Activated CD8-positive, alpha-beta memory T cell treated with anti-CD3 and anti-CD28 coated beads, Interleukin-2, amount 10 ng/mL, durations not matched to agents 7 days and 5 days (primary cell): ENCODE measurements at places on chromosomes 3 and 15.

DNA sequence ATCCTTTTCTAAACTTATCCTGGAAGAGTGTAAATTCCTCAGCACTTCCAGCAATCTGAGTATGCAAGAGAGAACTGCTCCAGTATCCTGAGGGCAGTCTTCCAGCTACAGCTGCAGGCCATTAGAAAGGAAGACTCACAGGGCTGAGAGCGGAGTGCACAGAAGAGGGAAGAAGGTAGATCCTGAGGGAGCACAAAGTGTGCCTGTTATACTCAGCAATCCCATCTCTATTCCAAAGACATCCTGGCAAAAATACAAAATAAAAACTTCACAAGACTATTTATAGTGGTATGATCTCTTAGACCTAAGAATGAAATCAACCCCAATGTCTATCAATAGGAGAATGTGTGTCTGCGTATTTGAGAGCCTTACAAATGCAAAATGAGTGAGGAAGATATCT is 292.0 kb downstream of the ZIC1 start:
- DNase-seq: no peak

DNA sequence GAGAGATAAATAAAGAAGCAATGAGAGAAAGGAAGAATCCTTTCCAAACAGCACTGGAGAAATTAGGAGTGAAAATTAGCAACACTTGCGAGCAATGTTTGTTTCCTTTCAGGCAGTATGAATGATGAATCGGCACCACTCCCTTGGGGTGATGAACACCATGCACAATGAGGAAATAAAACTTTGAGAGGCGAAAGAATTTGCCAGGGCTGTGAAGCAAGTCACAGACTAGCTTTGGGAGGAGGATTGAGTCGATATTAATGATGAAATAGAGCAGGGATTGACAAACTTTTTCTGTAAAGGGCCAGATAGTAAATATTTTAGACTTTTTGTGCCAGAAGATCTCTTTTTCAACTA is 237.7 kb downstream of the AGBL1 start:
- DNase-seq: no peak

- no peak for DNase-seq
Observed at GRCh38 chr3:139134678-139135372, 90.1 kb upstream of the PRR23C start.

DNA sequence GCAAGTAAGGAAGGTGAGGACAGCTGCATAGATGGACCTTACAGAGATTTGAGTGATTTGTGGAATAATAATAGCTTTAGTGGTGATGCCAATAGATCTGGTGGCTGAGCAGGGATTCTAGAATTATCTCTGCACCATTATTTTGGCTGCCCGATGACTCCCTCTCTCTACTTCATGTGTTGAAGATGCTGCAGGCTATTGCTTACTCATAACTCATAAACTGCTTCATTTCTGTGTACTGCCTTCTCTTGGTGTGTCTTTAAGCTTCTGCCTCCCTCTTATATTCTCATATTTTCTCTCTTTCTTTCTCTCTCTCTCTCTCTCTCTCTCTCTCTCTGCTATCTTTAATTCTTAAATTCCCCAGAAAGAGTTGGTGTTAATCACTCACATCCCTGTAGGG is 256.0 kb upstream of the TRIM42 start:
- no peak for DNase-seq

DNA sequence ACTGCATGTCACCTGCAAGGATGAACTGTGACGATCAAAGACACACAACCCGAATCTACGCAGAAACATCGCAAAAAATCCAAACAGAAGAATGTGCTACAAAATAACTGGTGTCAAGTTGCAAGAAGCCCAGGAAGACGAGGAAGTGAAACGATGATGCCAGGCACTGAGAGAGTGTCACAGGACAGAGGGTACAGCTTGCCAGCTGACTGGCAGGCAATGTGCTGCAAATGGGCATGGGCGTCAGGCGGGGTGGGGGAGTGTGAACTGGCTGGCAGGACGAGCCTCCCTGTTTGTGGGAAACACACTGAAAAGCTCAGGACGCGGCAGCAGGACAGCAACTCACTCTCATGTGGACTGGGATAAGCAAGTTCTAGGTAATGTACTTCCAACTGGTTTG is 28.9 kb upstream of the OCA2 start:
- no peak for DNase-seq

DNA sequence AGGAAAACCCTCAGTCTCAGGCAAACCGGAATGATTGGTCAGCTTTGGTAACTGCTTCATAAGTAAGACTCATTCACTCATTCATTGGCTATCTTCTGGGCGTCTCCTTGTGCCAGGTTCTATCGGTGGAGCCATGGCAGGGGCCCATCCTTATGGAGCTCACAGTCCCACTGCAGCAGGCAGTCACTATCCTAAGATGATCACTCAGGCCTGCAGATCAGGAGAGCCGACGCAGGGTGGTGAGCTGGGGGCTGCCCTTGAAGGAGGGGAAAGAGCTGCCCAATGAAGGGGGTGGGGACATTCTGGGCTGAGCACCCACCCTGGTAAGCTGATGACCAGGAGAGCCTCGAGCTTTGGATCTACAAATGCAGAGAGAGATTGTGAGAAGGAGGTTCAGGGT is 20.5 kb upstream of the FGD5 start:
- no peak for DNase-seq

- no peak for DNase-seq
Observed at GRCh38 chr15:38861108-38861507, 296.5 kb upstream of the RASGRP1 start.

DNA sequence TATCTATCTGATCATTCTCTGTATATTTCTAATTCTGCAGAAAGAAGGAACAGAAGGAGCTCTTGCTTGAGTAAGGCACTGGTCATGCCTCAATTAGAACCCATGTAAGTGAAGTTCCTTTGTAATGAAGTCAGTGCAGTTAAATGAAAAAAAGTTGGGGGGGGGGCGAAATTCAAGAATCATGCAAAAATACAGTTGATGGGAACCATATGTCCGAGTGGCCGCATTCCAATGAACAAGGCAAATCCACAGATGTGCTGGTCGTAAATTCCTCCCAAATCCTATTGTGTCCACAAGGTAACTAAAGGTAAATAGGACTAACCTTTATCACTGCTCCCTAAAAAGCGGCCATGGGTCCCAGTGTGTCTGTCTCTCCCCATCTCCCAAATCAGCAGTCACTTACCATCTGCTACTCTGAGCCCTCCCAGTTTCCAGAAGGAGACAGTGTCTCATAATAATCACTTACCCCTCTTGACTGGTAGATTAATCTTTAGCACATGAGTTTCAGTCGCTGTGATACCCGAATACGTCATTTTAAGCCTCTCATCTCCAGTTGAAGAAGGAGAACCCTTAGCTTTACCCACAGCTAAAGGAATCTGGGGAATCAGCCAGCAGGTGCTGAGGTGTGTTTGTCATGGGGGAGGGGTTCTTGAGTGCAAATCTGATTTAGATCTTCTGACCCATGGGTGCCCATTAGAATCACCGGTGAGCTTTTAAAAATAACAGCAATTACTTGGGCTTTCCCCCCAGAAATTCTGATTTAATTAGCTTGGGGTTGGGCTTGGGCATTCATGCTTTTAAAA is 56.3 kb upstream of the EPHB3 start:
- DNase-seq: no peak

DNA sequence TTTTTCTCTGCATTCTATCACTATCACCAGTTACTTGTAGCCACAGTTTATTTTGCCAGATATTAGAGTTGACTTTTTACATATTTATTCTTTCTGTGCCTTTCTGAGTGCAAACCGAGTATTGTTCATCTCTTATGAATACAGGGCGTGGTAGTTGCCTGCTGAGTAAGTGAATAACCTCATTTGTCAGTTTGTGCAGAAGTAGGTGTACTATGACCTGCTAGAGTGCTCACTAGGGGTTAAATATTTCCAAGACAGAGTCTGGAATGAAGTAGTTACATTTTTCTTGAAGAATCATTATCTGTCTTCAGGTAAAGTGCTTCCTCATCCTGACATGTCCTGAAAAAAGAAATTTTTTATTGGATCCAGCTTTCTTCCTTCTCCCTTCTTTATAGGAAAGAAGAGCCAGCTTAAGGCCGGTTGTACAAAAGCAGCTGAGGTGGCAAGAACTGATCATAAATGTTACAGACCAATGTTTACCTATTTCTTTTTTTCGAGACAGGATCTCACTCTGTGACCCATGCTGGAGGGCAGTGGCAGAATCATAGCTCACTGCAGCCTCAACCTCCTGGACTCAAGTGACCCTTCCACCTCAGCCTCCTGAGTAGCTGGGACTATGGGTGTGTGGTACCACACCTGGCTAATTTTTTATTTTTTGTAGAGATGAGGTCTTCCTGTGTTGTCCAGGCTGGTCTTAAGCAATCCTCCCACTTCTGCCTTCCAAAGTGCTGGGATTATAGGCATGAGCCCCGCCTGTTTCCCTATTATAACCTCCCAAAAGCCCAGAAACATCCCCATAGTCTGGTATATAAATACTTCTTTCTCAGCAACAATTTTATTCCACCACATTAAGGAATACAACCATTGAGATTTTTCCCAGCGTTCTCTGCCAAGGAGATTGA is 182.5 kb downstream of the TPRG1 start:
- no peak for DNase-seq

- DNase-seq: no peak
Observed at GRCh38 chr15:37111427-37111717, 11.0 kb upstream of the MEIS2 start.

DNA sequence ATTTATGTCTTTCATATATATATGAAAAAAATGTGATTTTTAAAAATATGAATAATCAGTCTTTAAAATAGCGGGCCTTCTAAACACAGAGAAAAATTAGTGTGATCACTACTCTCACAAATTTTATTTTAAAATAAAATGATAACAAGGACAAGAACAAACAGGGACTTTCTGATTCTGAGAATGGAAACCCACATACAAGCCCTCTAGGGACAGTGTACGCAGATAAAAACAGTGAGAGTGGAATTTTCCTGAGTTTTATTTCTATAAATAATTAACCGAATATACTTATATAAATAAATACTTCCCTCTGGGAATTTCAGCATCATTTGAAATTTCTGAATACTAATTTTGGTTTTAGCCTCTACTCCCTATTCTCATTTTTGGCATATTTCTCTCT is 201.4 kb upstream of the CBLB start:
- no peak for DNase-seq

DNA sequence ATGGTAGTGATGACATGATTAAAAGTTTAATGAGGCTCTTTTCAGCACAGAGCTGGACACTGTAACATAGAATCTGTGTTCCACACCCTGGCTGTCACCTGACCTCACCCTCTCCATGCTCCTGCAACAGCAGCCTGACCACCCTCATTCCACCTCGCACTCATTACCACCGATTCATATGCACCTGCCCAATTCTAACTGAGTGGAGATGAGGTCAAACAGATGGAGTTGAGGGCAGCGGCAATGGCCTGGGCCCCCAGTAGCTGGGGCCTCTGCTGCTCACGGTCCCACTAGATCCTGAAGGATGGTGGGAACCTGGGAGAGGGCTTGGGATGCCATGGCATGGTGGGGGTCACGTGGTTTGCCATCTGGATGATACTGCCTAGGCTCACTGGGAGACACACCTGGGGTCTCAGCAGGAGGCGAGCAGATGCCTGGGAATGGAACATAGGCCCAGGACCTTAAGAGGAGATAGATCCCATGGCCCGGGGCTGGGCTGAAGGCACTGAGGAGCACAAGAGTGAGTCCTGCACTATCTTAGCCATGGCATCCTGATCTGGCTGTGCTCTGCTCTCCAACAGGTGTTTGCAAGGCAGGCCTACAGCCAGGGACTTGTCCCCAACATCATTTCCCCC is 1.3 kb downstream of the SCN5A start:
- DNase-seq: peak; percentile 33

DNA sequence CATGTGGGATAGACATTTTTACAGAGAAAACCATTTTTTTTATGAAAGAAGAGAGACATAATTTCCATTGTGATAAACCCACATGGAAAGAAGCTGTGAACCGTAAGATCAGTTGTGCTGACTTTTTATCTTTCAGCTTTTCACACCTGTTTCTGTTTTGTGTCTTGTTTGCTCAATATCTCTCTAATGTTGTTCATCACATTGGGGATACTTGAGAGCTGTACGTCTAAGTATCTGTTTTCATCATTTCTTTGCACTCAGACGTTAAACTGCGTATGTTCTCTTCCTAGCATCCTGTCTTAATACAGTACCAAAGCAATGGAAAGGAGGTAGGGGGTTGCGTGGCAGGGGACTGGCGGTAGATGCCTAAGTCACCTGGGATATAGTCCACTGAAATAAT is 449.0 kb downstream of the NAALADL2 start:
- no peak for DNase-seq

DNA sequence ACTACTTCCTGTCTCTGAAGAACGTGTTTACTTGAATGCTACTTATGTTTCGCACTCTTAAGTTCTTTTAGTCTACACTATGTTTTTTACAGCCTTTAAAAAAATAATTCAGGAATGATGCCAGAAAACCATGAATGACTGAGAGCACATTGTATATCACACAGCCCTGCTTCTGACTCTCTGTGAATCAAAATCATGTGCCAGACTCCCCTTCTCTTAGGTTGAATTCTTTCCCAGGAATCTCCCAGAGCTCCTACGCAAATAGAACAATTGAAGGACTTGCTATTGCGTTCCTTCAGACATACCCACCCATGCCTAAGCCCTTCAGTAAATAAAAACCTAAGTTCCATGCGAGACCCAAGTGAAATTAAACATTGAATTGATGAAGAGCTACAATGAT is 782.0 kb upstream of the ALCAM start:
- no peak for DNase-seq

- no peak for DNase-seq
Observed at GRCh38 chr15:49135911-49136310, 19.5 kb downstream of the COPS2 start.

- DNase-seq: peak; percentile 87
Observed at GRCh38 chr3:106176734-106177133, 307.9 kb upstream of the CBLB start.
